Neural crest cell (in vitro differentiated cells): ENCODE measurements at places on chromosomes 12 and 14. TPM values are rescaled to one million over a fixed set of nuclear protein-coding genes. Genes with fewer than 3 reads are reported as not detected.
A peak's percentile ranks its signal among the peaks of the same experiment; 100 is the strongest.

DNA sequence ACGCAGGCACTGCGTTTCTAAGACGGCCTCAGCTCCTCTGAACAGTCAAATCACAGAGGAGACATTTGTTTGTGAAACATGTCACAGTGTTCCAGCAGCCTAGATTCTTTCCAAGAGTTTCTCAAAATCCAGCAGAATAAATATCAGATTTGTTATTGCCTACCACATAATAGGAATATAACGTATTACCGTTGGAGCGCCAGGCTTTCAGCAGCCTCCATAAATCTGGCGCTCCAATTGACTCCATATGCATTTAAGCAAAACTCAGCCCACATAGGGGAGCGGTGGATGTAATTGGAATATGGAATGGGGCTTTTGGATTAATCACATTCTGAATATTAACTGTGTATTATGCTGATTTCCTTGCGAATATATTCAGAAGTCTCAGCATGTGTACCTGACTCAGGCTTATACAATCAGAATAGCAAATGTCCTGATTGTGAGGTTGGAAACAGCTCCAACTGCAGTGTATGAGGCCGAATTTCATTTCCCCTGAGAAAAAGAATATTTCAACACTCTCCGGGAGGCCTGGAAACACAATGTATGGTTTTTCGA, 174.0 kb downstream of the ASCL4 start:
- H3K27ac ChIP-seq, result no peak overlapping the region
- H3K4me3 ChIP-seq, result no peak overlapping the region
- no peaks in the 10 kb centered on the region for H3K4me1 ChIP-seq
- DNase-seq, result no peak
- no peaks in the 10 kb centered on the region for H3K36me3 ChIP-seq
- H3K27me3 ChIP-seq, result peaks cover 84% of the 10 kb centered on the region

STAC3 gene
- total RNA-seq, result 3.8 and 4.1 TPM in 2 replicates

SYCP3 gene
- 0.36 TPM in 1 of 2 replicates, not detected in the other for total RNA-seq

DNA sequence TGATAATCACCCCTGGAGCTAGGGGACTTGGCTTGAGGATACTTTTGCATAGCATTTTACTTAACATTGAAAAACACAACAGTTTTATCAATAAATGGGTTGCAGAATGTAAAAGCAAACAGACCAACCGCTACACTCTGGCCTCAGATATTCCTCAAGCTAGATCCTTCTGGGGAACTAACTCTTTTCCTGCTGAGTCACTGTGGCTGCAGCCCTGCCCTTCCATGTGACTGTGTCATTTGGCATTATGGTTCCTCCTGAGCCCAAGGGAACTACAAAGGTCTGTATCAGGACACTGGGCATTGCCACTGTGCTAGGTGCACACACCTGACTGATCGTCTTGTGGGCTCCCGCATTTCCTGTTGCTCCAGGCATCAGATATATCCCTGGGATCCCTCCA, 56.6 kb downstream of the TTC9 start:
- no peak for DNase-seq
- H3K4me1 ChIP-seq, result no peaks in the 10 kb centered on the region
- no peak overlapping the region for H3K27ac ChIP-seq
- H3K27me3 ChIP-seq, result peaks cover 22% of the 10 kb centered on the region

FAM186B gene
- total RNA-seq, result 0.28 TPM in 1 of 2 replicates, not detected in the other

- H3K36me3 ChIP-seq, result peaks cover 17% of the 10 kb centered on the region
- no peaks in the 10 kb centered on the region for H3K27me3 ChIP-seq
- no peak overlapping the region for H3K4me3 ChIP-seq
- DNase-seq, result peak; percentile 16
Measured at GRCh38 chr12:66352197-66352596, 49.9 kb downstream of the HELB start.

GRCh38 chr12:4540170-4540569, 1.5 kb downstream of the RAD51AP1 start:
- DNase-seq, result no peak
- H3K4me3 ChIP-seq, result peak overlapping the region; percentile 97
- no peaks in the 10 kb centered on the region for H3K27me3 ChIP-seq
- peak overlapping the region; percentile 91 for H3K27ac ChIP-seq

GRCh38 chr12:92717202-92717601, 14.4 kb downstream of the PLEKHG7 start:
- H3K27me3 ChIP-seq, result no peaks in the 10 kb centered on the region
- peaks cover 7% of the 10 kb centered on the region for H3K36me3 ChIP-seq
- no peak overlapping the region for H3K27ac ChIP-seq
- no peak overlapping the region for H3K4me3 ChIP-seq
- DNase-seq, result no peak

DNA sequence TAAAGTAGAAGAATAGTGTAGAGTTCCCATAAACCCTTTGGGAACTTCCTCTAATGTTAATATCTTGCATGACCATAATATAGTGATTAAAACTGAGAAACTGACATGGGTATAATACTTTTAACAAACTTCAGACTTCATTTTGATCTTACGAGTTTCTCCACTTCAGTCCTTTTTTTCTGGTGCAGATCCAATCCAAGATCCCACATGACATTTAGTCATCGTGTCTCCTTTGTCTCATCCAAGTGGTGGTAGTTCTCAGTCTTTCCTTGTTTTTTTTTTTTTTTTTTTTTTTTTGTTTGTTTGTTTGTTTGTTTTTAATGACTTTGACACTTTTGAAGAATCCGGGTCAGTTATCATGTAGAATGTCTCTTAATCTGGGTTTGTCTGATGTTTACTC, 179.2 kb downstream of the CACNA1C start:
- DNase-seq, result no peak
- no peak overlapping the region for H3K4me3 ChIP-seq
- no peaks in the 10 kb centered on the region for H3K36me3 ChIP-seq
- H3K27me3 ChIP-seq, result no peaks in the 10 kb centered on the region
- H3K4me1 ChIP-seq, result no peaks in the 10 kb centered on the region

DNA sequence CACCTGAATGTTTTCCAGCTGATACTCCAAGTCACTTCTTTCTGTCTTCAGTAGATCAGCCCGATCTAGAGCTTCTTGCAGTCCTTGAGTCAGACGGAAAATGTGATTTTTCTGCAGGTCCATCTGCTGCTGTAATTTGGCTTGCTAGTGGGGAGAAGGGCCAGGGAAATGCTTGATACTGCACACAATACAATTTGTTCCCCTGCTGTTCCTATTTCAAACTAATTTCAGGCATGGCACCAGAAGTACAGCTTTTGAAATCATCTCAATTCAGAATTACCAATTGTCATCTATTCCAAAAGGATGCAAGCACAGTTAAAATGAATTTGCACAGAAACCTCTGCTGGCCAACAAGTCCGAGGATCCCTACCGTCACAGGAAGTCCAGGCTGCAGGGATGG, 53.4 kb downstream of the PRKAB1 start:
- DNase-seq, result no peak
- H3K4me3 ChIP-seq, result no peak overlapping the region
- H3K27me3 ChIP-seq, result no peaks in the 10 kb centered on the region
- H3K36me3 ChIP-seq, result peaks cover 19% of the 10 kb centered on the region
- H3K27ac ChIP-seq, result no peak overlapping the region

DNA sequence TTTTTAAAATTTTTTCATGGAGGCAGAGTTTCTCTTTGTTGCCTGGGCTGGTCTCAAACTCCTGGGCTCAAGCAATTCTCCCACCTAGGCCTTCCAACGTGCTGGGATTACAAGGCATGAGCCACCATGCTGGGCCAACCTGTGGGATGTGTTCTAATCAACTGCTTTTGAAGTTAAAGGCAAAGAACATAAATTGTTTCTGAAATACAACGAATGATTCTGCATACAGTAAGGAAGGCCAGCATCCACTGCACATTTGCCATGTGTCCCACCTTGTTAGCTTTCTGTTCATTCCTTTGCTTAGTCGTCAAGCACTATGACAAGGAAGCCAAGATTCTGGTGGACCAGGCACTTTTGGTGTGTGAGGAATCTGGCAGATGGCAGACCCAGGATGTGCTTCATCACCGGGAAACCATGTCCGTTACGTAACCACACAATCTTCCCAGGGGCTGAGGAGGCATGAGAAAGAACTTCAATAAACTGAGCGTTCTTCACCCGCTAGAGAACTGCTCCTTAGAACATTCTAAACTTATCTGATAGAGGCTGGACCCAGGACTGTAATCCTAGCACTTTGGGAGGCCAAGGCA, 24.5 kb downstream of the MOK start:
- no peak overlapping the region for H3K4me3 ChIP-seq
- H3K27me3 ChIP-seq, result no peaks in the 10 kb centered on the region
- no peaks in the 10 kb centered on the region for H3K4me1 ChIP-seq
- no peak overlapping the region for H3K27ac ChIP-seq

GPRC5A gene
- total RNA-seq, result 0.11 TPM in 1 of 2 replicates, not detected in the other

DNA sequence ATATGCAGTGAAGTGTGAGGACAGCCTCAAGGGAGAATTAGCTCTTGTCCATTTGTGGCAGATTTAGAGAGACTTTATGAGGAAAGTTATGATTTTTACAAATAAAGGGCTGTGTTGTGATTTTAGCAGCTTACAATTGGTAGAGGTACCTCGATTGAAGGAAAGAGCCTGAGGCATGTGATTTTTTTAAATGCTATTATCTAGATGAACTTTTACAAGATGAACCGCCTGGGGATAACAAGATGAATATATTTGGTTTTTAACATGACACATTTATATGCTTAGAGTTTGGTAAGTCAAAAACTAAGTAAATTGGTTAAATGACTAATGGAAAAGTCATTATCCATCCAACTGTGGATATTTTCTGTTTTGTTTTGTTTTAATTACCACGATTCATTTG, 52.6 kb downstream of the AEBP2 start:
- no peaks in the 10 kb centered on the region for H3K27me3 ChIP-seq
- peaks cover 12% of the 10 kb centered on the region for H3K4me1 ChIP-seq

CCDC175 gene
- 0.19 and 0.25 TPM in 2 replicates for total RNA-seq

DNA sequence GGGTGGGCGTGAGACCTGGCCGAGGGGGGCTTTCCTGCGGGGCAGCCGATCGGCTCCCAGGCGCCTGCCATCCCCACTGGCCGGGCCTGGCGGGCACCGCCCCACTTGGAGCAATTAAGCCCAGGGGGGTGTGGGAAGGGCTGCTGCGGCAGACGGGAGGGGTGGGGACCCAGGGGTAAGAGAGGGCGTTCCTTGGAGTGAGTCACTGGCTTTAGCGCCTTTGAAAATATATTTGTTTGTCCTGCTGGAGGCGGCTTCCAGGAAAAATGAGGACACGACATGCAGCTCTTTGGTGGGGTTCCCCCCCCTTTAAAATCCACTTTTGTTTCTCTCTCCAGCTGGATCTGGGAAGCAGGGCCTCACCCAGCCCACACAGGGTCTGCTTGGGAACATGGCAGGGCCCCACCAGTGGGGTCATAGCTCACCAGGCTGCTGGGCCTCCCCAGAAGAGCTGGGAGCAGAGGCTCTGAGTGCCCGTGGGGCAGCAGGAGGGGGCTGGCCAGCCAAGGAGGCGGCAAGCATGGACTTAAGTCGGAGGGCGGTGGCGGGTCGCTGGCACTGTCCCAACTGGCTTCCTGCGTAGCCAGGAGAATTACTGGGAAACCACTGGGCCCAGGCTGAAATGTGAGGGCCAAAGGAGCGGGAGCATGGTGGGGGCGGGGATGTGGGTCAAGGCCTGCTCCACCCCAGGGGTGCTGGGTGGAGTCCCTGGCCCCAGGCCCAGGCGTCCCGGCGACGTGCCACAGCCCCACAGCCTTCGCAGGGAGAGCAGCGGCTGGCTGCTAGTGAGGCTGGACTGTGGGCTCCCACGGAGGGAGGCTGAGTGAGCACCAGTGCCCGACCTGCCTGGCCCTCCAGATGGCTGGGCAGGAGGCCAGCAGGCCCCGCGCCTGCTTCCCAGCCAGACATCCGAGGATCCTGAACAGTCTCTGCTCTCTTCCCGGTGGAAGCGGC, 128.0 kb downstream of the RFLNA start:
- H3K27me3 ChIP-seq, result no peaks in the 10 kb centered on the region
- peaks cover 20% of the 10 kb centered on the region for H3K4me1 ChIP-seq
- DNase-seq, result no peak
- peaks cover 19% of the 10 kb centered on the region for H3K36me3 ChIP-seq
- no peak overlapping the region for H3K4me3 ChIP-seq

GRCh38 chr12:54385251-54385914, 850 bp upstream of the ZNF385A start:
- H3K36me3 ChIP-seq, result no peaks in the 10 kb centered on the region
- peak overlapping the region; percentile 61 for H3K27ac ChIP-seq
- no peak for DNase-seq
- no peaks in the 10 kb centered on the region for H3K27me3 ChIP-seq
- H3K4me1 ChIP-seq, result peaks cover 43% of the 10 kb centered on the region
- H3K4me3 ChIP-seq, result no peak overlapping the region

APEX1 gene
- 433 and 437 TPM in 2 replicates for total RNA-seq

- peak; percentile 43 for DNase-seq
- peaks cover 8% of the 10 kb centered on the region for H3K36me3 ChIP-seq
- no peak overlapping the region for H3K27ac ChIP-seq
- peaks cover 8% of the 10 kb centered on the region for H3K4me1 ChIP-seq
- H3K4me3 ChIP-seq, result peak overlapping the region; percentile 86
Measured at GRCh38 chr14:59464486-59465315, 479 bp downstream of the GPR135 start.

DNA sequence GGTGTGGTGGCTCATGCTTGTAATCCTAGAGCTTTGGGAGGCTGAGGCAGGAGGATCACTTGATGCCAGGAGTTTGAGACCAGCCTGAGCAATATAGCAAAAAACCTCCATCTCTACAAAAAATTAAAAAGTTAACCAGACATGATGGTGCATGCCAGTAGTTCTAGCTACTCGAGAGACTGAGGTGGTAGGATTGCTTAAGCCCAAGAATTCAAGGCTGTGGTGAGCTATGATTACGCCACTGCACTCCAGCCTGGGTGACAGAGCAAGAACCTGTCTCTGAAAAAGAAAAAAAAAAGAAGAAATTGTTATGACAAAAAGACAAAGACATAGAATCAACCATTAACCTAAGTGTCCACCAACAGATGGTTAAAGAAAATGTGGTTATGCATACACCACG, 2.1 kb upstream of the ATP23 start:
- no peak for DNase-seq
- no peak overlapping the region for H3K27ac ChIP-seq
- peak overlapping the region; percentile 75 for H3K4me3 ChIP-seq

SOX5 gene
- 86.6 and 86.8 TPM in 2 replicates for total RNA-seq
